ENCODE measurements at places on chromosomes 4 and X.

DNA sequence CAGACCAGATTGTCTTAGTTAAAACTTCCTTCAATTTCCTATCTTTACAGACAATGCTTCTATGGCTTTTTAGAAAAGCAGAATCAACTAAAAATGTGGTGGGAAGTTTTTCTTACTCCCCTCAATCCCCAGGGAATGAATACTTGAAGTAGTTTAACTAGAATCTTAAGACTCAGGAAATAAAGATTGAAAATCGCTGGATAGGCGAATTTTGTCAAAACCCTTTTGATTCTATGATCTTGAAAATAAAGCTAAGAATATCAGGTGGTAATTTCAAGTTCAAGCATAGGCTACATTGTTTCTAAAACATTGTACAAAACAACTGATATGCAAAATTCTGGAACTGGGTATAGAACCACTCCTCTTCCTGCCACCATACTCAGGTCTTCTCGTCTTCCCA is 276.5 kb upstream of the GK2 start:
- DNase-seq = no peak

GRCh38 chr4:74451214-74451661 is 6.3 kb downstream of the AREG start:
- no peak for DNase-seq

DNA sequence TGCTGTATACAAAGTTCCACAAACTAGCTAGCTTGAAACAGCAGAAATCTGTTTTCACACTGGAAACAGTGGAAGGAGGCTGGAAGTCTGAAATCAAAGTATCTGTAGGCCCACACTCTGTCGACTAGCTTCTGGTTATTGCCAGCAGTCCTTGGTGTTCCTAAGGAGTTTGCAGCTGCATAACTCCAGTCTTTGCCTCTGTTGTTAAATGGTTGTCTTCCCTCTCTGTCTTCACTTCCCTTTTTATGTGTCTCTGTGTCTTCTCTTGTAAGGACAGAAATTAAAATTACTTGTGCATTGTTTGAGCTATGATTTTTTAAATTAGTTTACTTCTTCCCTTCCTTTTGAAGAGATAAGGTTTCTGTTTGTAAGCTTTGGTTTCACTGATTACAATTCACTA is 8.2 kb downstream of the MTHFD2L start:
- no peak for DNase-seq

- DNase-seq = no peak
These were observed 8.7 kb upstream of the TADA2B start for GRCh38 chr4:7034262-7035081.

- DNase-seq = no peak
These were observed 87.7 kb downstream of the FAM53A start for GRCh38 chr4:1596393-1596792.

DNA sequence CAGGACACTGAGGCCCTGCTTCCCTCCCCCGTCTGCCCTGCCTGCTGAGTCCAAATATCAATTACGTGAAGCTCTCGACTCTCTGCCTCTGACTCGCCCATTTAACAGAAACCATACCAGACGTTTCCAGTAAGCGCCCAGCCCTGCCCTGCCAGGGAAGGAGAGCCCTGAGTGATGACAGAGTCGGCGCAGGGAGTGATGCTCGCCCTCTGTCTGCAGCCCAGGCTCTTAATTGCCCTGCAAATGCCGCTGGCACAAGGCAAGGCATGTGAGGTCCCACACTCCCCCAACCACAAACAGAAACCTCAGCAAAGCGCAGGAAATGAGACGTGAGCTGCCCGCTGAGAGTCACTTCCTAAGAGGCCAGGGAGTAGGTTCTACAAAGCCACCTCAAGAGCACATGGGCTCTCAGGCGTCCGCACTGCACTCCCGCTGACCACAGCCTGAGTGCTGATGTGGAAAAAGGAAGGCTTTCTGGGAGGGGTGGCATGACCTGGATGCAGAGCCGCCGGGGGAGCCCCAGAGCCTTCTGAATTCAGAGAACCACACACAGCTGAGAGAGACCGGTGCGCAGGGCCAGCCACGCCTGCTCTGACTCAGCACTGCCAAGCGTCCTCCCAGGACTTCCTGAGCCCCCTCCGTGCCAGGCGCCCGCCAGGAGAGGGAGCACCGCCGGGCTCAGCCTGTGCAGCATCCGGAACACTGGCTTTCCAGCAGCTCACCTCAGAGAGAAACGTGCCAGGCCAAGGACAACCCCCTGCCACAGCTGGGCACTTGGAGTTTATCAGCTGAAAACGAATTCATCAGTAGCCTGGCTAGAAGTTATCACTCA is 5.3 kb downstream of the ZFYVE28 start:
- peak; percentile 77 for DNase-seq

DNA sequence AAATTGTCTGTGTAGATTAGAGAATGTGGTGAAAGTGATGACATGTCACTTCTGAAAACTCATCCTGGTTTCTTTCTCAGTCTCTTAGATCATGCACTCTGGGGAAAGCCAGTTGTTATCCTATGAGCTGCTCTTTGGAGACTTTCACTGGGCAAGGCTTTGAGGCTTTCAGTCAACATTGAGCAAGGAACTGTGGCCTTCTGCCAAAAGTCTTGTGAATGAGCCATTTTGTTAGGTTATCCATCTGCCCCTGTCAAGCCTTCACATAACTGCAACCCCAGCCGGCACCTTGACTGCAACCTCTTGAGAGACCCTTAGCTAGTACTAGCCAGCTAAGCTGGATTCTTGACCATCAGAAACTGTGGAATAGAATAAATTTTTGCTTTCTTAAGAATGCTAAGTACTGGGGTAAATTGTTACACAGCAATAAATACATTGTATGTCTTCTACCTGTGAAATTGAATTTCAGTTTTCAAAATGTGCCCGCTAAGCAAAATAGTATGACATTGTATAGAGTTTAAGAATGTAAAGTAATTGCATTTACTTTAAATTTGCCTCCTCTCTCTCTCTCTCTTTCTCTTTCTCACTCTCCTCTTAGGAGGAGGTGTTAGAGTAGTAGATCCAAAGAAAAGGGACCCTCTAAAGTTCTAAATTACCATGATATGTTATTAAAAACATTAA is 1273.0 kb downstream of the RAPGEF2 start:
- DNase-seq = no peak

GRCh38 chr4:26404743-26405206 is 84.0 kb downstream of the RBPJ start:
- no peak for DNase-seq

- peak; percentile 72 for DNase-seq
These were observed 128.4 kb upstream of the TBC1D9 start for GRCh38 chr4:140884431-140885058.

DNA sequence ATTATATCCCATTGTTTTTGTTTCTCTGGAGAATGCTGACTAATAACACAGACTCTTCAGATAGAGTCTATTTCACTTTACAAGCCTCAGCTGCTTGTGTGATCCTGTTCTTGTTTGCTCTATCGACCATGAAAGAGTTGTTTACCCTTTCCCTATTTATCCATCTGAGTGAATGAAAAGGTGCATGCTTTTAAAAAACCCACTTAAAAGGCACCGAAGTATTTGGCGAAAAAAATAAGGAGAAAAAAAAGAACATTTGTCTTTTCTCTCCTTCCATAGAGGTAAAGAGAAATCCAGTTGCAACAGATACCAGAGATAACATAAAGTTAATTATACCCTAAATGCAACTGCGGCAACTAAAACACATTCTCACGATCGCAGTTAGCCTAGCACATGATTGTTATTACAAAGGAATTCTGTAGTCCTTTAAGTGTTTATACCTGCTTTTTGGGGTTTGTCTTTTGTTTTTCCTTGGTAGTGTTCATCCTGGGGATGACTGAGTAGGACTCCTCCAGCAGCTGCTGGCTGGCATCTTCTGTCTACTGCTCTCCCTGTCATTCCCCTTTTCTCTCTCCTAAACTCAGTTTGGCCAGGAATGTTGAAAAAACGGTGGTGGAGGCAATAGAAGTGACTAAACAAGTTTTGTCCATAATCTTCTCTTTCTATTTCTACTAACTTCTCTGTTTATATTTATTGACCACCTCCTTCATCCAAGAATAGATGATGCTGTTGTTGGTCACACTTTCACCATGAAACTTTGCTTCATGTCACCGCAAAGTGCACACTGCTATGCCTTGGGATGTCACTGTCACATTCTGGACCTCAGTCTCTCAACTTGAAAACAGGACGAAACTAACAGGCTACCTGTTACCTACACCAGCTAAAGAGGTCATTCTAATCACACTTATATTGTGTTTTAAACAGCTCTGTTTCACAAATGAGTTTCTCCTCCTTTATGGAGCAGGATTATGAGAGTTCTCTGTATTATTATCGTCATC is 41.9 kb upstream of the FRAS1 start:
- no peak for DNase-seq

GRCh38 chr4:56870946-56871345 is 36.8 kb upstream of the REST start:
- DNase-seq = peak; percentile 85

DNA sequence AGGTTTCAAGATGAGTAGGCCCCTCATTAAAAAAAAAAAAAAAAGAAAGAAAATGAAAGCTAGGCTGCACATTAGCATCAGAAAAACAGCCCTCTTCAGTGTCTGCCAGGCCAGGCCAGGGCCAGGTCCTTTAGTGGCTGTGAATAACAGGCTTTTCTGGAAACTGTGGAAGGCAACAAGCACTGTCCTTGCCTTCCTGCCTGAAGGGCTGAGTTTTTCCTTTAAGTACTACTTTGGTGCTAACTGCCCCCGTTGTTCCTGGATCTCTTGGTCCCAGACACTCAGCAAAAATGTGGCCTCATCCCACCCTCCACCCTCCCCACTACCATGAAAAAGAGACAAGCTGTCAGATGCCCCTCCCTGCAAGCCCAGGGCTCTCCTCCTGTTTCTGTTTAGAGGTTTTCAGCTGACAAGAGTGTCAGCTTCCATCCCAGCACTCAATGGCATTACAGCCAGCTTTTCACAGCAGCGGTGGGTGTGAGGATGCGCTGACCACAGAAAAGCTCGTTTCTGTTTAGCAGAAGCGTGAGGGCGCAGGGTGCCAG is 174.2 kb downstream of the NHS start:
- DNase-seq = peak; percentile 45

GRCh38 chr4:36712013-36712412 is 430.6 kb downstream of the DTHD1 start:
- DNase-seq = no peak

GRCh38 chr4:153099391-153100140 is 104.7 kb upstream of the TRIM2 start:
- DNase-seq = no peak

- no peak for DNase-seq
These were observed 51.4 kb upstream of the SCRG1 start for GRCh38 chr4:173450281-173450680.

GRCh38 chr4:187995322-187996207 is at the start of gene ZFP42:
ZFP42 (plus strand) TSS chr4:187995771; CDS start chr4:188002808, 7,037 bp downstream.
- DNase-seq = no peak

GRCh38 chrX:132452911-132453550 is 35.8 kb downstream of the MBNL3 start:
- no peak for DNase-seq

DNA sequence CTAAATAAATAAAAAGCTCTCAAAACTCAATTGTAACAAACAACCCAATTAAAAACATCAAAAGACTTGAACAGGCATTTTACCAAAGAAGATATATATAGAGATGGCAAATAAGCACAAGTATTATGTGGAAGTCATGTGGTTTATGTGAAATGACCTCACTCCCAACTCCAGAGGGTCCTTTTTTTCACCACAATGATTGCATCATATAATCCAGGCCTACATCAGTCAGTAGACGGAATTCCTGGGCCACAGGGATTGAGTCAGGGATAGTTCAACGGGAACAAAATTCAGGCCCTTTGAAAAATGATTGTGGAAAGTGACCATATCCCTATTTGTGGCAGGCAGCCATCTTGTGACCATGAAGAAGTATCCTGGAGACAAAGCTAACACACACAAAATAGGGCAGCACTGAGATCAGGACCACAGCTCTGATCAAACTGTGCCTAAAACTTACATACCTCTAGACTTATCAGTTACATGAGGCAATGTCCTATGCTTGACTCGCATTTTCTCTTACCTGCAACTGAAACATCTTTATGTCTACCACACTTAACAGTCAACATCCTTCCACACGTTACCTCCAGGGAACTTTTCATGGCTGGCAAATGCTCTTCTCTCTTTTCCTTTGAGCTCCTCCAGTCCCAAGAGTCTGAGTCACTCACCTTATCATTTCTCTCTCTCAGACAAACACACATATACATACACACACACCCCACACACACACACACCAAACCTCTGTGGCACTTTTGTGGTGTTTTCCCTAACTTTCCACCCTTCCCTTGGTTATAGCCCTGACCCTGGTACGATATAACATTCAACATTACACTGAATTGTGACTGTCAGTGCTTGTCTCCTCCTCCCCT is 113.5 kb downstream of the PHF8 start:
- DNase-seq = no peak

GRCh38 chrX:97867266-97867665 is 983.6 kb downstream of the RPA4 start:
- no peak for DNase-seq

DNA sequence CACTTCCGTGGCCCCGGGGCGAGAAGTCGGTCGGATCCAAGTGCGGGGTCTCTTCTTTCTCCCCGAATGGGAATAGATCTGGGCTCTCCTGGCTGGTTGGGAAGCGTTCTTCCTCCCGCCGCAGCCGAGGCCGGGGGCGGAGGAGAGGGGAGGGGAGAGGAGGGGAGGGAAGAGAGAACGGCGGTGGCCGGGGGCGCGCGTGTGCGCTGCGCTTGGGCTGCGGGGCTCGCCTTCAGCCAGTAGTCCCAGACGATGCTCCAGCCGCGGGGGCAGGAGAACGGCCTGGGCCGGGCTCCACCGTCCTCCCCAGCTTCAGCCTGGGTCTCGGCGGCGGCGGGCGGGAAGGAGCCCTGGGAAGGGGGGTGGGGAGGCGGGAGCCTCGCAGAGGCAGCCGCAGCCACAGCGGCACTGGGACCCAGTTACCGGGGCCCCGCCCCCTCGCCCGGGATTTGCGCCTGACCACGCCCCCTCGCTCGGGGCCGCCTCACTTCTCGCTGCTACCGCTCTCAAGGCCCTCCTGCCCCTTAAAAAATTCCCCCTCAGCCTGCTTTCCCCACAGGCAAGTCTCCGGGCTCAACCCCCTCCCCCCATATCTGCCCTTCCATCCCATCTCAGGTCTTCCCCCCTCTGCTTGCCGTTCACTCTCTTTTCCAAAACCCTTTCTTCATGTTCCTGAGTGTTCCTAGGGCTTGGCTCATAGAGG is at the start of gene FGD1:
FGD1 (minus strand) TSS at position 421 of the 703 bp plus-strand sequence. CDS start 802 bp downstream, outside the sequence.
- DNase-seq = peak; percentile 81

- peak; percentile 78 for DNase-seq
These were observed 47.3 kb upstream of the TLR3 start for GRCh38 chr4:186021461-186022167.

GRCh38 chrX:48711929-48712505 is 15.5 kb downstream of the SUV39H1 start:
- DNase-seq = no peak

- DNase-seq = no peak
These were observed 54.0 kb upstream of the EGFL6 start for GRCh38 chrX:13515211-13515930.

GRCh38 chrX:13254076-13254785 is 65.6 kb downstream of the ATXN3L start:
- peak; percentile 9 for DNase-seq
